Cerebellar nuclear complex (tissue), 1 donor: ENCODE measurements at places on chromosomes 6 and 20.

DNA sequence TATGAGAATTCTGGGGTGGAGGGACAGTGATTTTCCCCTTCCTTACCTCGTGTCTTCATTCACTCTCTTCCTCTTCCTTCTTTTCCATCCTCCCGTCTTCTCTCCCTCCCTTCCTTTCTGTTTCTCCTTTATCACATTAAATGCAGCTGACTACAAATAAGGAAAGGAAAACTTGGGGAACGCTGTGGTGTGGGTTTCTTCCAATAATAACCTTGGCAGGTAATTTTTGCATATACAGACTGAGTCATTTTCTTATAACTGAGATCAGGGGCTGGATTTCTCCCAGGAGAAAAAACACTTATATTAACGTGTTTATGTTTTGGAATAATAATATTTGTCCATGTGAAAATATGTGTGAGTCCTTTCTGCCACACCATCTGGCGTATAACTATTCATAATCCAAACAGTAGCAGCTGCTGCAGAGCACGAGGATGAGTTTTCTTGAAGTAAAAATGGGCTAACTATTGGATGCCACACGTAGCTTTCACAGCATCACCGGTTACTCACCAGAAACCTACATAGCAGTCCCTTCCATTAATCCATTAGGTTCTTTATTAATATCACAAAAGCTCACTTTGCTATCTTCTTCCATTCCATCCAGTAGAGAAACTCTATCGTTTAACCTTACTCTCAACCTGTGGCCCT is 139.2 kb upstream of the SASH1 start:
- DNase-seq = no peak

GRCh38 chr20:25142435-25142834 is 53.1 kb upstream of the ENTPD6 start:
- no peak for DNase-seq

- no peak for DNase-seq
These were observed 13.8 kb upstream of the KIF16B start for GRCh38 chr20:16587066-16587465.

GRCh38 chr6:129785047-129785755 is 75.2 kb upstream of the ARHGAP18 start:
- DNase-seq = no peak

- DNase-seq = no peak
These were observed 26.0 kb downstream of the GPX6 start for GRCh38 chr6:28489366-28490204.

DNA sequence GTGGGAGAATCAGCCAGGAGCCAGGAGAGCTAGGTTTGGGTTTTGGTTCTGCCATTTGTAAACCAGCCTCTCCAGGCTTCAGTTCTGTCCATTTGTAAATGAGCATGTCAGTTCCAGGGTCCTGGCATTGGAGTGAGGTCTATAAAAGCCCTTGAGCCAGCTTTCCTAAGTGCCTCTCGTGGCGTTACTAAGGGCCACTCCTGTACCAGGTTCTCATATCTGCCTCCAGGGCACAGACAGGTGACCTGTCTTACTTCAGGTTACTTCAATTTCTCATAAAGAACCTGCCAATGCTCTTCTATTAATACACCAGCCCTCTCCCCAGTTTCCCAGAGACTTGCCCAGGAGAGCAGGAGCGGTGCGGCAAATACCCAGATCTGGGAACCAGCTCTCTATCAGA is 101.9 kb downstream of the VEGFA start:
- DNase-seq = no peak

DNA sequence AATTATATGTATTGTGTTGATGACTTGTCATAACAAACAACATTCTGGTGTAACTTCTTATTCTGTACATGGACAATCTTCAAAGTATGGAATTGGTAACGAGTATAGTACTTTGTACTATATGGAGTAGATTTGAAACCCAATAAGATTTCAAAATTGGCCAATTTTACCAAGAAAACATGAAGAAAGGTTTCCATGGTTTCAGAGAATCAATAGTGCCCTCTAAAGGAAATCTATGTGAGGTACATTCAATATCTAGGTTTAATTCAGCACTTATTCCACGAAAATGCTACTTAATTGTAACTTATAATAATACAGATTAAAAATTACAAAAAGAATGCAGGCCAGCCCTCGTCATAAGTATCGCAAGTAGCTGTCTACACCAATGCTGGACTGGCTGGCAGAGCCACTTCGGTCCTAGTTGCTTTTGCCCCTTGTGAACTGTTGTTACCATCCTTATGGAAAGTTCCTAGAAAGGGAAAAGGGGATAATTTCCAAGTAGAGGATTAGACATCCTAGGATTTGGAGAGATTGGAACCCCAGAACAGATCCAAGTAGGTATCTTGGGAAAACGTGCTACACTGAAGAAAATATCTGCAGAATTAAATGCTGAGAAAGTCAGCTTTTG is 70.9 kb downstream of the LCA5 start:
- no peak for DNase-seq

DNA sequence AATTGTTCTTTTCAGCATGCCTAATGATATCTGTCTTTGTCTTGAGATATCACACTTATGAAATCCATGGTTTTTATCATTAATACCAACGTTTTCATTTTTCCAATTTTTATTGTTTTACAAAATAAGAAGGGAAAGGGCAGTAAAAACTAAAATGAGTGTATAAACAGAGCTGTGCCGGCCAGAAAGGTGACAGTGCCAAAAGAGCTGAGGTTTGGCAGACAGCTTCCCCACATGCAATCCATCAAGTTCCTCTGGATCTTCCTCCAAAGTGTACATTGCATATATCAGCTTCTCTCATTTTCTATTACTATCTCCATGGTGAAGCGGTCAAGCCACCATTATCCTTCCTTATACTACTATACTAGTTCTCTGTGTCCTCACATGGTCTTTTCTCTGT is 10.1 kb upstream of the TMEM244 start:
- no peak for DNase-seq

- DNase-seq = no peak
These were observed 83.0 kb downstream of the SCAND1 start for GRCh38 chr20:35871259-35871771.

DNA sequence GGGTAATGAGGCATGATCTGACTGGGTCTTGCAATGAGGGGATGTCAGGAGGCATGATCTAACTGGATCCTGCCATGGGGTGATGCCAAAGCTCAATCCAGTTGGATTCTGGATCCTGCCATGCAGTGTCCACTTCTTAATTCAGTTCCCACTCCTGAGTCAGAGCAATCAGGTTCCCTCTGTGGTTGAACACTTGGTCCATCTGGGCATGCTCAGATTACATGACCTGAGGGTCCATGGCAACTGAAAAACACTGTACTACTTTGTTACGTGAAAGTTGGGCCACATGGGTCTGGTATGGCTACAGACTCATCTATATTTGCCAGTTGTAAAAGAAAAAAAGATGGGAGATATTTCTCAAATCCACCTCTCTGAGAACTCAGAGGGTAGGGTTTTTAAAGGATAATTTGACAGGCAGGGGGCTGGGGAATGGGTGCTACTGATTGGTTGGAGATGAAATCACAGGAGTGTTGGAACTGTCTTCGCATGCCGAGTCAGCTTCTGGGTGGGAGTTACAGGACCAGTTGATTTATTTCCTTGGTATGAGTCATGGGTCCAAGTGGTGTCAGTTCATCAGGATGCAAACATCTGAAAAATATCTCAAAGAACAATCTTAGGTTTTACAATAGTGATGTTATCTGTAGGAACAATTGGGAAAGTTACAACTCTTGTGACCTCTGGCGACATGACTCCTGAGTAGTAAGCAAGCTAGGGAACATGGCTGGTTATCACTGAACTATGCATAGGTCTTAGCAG is 21.6 kb downstream of the C6orf163 start:
- no peak for DNase-seq

DNA sequence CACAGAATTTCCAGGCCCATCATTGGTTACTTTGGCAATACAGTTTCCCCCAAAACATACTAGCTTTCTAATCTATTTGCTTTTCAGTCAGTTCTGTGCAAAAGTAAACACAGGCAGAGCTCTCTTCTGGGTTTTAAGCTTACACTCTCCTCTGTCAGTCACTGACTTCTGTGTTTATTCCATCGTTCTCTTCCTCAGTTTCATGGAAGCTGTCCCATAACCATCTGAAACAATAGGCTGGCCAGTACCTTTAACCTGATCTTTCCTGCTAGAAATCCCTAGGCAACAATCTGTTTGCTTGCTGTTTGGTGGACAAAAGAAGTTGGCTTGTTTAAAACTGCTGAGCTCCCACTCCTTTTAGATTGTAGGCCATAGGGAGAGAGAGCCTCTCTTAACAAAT is 431.5 kb downstream of the HACE1 start:
- DNase-seq = no peak

GRCh38 chr6:51855310-51856082 is 231.9 kb downstream of the PKHD1 start:
- DNase-seq = no peak

DNA sequence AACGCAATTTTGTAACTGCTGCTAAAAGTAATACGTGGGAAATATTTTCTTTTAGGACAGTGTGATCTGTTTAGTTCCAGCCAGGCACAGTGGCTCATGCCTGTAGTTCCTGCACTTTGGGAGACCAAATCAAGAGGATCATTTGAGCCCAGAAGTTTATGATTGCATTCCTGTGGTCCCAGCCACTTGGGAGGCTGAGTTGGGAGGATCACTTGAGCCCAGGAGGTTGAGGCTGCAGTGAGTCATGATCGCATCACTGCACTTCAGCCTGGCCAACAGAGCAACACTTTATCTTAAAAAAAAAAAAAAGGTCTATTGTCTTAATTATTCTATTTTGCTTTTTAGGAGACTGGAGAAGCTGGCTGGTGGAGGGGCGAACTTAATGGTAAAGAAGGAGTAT is 101.5 kb downstream of the CD2AP start:
- DNase-seq = no peak

GRCh38 chr20:47868236-47868635 is 83.0 kb upstream of the SULF2 start:
- no peak for DNase-seq

DNA sequence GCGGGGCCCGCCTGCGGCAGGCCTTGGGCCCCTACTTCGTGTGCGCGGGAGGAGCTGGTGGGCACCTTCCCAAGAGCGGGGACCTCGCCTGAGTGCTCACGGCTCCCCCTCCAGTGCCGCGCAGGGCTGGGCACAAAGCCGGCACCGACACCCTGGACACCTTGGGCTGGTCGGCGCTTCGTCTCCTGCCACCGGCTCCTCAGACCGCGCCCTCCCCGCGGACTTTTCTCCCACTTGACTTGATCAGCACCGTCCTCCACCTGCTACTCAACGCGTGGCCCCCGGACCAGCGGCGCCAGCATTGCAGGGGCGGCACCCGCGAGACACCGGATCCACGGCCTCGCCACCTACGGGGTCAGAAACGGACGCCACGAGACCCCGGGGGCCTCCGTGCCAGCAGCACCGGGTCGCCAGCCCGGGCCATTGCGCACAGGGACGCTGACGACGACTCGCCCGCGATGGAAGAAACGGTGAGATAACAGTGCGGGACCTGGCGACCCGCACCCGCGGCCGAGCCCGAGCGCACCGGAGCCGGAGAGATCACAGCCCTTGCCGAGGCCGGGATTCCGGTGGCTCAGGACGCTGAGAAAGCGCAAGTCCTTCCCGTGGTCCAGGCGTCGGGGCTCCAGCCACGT is 154.2 kb downstream of the DLL1 start:
- DNase-seq = no peak

DNA sequence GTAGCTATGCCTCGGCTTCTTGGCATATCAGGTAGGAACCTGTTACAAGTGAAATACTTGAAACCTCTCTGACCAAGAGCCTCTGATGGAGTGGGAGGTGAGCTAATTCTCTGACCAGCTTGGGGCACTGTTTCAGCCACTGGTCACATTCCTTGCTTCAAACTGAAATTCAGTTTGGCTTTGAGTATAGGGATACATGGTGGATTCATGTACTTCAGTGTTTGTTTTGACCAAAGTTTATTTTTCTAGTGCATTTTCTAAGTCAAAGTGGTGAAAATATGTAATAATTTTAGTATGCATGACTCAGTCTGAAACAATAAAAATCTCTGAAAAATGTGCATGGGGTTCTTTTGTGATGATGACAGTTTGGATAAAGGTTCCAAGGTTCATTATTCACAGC is 18.6 kb downstream of the TTPAL start:
- DNase-seq = no peak

DNA sequence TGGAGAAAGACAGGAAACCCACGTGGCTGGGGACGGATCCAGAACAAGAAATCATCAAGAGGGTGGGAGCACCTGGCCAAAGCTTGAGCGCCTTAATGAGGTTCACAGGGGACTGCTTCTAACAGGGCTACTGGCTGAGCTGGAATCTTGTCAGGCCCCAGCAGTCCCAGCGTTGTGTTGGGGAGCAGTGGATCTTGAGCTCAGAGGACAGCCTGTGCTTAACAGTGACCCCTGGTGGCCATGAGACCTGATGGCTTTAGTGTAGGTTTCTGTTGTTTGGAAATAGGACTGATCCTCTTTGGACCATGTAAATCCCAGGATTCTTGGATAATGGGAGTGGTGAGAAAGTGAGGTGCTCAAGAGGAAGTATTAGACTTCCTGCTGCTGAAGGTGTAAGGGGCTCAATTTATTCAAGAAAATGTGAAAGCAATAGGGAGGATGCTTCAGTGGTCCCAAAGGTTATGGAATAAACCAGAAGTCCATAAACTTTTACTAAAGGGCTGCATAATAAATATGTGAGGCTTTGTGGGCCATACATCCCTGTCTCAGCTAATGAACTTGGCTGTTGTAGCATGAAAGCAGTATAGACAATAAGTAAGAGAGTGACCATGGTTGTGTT is 216.2 kb downstream of the NFATC2 start:
- DNase-seq = no peak

GRCh38 chr6:56220078-56220477 is 27.3 kb downstream of the COL21A1 start:
- no peak for DNase-seq

DNA sequence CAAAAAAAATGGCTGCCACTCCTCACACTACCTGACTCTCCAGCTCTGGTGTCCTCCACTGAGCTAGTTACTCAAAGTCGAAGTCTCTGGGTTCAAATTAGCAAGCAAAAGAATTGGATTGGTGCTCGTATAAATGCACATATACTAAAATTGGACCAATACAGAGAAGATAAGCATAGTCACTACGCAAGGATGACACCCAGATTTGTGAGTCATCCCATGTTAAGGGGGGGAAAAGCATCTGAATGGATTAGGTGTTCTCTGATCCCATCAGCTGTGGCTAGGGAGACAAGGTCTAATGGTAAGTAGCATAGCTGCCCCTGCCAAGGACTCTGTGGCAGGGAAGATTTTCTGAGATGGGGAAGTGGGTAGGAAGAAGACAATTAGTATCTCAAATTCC is 18.3 kb upstream of the AMD1 start:
- no peak for DNase-seq

DNA sequence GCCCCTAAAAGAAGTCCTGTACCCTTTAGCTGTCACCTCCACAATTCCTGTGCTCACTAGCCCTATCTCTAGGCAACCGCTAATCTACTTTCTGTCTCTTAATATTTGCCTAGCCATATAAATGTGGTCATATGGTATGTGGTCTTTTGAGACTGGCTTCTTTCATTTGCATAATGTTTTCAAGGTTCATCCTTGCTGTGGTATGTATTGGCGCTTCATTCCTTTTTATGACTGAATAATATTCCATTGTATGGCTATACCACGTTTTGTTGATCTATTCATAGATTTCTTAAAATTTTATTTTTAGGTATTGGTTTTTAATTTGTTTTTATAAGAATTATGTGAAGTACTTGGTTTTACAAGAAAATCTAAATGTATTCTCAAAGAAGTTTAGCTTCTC is 70.0 kb downstream of the MAP3K4 start:
- no peak for DNase-seq

GRCh38 chr6:35651244-35651643 is 37.5 kb downstream of the FKBP5 start:
- no peak for DNase-seq

GRCh38 chr20:36344517-36345132 is 38.5 kb downstream of the DLGAP4 start:
- no peak for DNase-seq
